Urinary bladder (tissue), 4 donors: ENCODE measurements at places on chromosomes 12 and 14.

DNA sequence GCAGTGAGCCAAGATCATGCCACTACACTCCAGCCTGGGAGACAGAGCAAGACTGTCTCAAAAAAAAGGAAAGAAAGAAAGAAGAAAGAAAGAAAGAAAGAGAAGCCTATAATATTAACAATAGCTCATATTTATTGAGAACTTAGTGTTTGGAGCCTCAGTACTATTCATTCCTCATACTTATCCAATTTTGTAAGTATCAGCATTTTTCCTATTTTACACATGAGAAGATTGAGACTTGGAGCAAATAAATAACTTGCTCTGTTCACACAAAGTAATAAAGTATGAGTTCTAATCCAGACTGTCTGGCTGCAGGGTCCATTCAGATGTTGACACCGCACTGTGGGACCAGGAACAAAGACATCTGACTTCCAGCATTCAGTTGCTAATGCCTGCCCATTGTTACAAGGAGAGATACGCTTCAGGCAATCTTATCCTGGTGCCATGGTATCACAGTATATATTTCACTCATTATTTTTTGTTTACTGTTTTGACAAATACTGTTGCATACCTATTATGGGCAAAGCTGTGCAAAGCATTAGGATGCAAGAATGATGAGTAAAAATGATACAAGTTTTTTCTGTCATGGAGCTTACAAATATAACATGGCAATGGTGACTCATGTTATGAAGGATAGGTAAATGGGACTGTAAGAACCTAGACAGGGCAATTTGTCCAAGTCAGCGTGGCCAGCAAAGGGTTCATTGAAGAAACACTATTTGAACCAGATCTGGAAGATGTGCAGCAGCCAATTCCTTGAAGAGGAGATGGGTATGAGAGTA lies 21.4 kb upstream of the TMTC2 start:
- no peak for DNase-seq

DNA sequence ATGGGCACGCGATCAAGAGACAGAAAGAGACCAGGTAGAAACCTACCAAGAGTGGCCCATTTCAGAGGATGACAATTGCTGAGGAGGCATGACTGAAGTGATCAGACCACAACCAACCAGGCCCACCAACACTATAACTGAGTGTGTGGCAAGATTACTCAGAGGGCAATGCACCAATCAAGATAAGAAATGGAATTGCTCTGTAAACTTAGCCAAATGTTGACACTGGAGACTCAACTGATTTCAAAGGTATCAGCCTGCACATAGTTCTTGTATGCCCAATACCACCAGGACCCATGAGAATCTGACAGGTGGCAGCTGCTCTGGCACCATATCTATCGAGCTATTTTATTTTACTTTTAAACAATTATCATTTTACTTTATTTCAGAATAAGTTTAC lies 128.9 kb downstream of the FOXN3 start:
- no peak for DNase-seq

- DNase-seq: no peak
Observed at GRCh38 chr14:105026802-105027563, 6.1 kb upstream of the CDCA4 start.

DNA sequence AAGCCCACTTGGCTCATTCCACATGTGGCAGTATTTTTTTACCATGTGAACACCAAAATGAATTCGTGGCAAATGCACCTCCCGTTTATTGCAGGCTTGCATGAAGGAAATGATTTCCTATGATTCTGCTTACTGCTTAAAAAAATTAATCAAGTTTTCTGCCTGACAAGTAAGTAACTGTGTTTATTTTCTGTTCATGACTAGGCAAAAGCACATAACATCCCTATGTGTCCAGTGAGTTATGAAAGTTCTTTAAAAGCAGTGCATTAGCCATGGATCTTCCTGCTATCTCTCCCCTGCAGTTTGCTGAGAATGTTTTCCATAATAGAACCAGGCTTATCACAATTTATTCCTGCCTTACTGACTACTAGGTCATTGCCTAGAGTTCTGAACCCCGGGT lies 20.4 kb downstream of the GPR65 start:
- no peak for DNase-seq

DNA sequence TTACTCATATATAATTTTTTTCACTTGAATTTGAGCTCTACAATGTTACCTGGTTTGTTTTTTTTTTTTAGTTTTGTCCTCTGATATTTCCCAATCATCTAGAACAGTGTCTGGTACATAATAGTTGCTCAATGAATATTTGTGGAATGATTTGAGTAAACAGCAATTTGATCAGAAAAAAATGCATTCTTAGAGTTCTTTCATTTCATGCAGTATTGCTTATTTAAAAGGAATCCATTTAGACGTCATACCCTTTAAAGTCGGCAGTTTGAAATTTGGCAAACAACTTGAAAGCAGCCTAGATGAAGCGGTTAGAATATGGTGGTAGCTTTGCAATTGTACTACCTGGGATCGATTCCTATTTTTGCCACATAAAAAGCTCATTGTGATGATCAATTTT lies 140.0 kb downstream of the PDE3A start:
- DNase-seq: no peak

- DNase-seq: no peak
Observed at GRCh38 chr12:120416490-120417216, 21.3 kb upstream of the COX6A1 start.

DNA sequence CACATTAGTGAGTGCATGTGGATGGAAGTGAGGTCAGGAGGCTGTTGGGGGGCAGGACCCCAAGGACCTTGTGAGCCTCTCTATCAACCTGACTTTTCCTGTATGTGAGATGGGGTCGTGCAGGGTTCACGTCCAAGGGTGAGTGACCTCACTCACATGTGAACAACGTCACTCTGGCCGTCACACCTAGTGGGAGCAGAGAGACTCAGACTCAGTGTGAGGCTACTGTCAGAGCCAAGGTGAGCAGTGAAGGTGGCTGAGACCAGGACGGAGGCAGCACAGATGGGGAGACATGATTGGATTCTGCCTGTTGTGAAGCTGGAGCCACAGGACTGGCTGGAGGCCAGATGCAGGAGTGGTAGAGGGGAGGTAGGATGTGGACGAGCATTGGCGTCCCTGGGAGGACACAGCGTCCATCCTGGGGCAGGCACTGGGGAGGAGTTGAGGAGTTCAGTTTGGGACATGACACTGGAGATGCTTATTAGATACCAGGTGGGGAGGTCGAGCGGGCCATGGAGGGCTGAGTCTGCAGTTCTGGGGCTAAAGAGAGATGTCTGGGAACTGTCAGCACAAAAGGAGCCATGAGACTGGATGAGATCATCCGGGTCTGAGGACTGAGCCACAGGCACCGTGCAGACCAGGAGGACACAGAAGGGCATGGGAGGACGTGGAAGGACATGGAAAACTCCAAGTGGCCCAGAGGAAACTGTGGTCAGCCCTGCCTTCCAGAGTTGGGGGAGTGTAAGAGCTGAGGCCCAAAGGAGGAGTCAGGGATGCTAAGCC lies 92.8 kb downstream of the LGMN start:
- DNase-seq: no peak

GRCh38 chr12:26823390-26823789 lies 9.6 kb downstream of the ITPR2 start:
- DNase-seq: no peak
